ENCODE measurements at places on chromosomes 2 and 18. TPM values are rescaled to one million over a fixed set of nuclear protein-coding genes. Genes with fewer than 3 reads are reported as not detected.
A peak's percentile ranks its signal among the peaks of the same experiment; 100 is the strongest.

DNA sequence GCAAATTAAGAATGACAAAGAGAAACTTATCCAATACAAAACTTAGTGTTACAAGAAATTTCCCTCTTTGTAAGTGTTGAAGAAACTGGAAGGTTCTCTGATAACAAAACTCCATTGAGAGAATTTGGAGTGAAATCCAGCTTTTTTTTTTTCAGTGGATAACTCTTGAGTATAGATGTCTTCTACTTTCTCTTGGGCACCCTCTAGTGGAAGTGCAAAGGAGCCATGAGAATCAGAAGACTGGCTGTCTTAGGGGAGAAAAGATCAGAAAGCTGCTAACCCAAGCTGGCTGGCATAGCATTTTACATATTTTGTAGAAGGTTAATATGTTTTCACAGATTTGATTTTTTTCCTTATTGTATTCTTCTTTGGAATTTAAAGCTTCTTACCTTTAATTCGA, 138.8 kb upstream of the SATB2 start:
- H3K27ac ChIP-seq: no peak overlapping the region
- H3K36me3 ChIP-seq: no peaks in the 10 kb centered on the region
- H3K4me1 ChIP-seq: no peaks in the 10 kb centered on the region
- H3K4me3 ChIP-seq: no peak overlapping the region

Gene AKAIN1
- total RNA-seq: 0.18 TPM

Gene GALNT5
- total RNA-seq: 9.6 TPM

DNA sequence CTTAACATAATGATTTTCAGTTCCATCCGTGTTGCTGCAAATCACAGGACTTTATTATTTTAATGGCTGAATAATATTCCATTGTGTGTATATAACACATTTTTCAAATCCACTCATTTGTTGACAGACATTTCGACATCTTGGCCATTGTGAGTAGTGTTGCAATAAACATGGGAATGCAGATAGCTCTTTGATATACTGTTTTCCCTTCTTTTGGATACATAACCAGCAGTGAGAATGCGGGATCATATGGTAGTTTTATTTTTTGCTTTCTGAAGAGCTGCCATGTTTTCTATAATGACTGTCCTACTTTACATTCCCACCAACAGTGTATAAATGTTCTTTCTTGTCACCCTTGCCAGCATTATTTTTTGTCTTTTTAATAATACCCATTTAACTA, 420.3 kb upstream of the CHAC2 start:
- H3K27ac ChIP-seq: no peak overlapping the region
- no peaks in the 10 kb centered on the region for H3K4me1 ChIP-seq
- no peak overlapping the region for H3K4me3 ChIP-seq
- H3K36me3 ChIP-seq: no peaks in the 10 kb centered on the region
- no peaks in the 10 kb centered on the region for H3K27me3 ChIP-seq

DNA sequence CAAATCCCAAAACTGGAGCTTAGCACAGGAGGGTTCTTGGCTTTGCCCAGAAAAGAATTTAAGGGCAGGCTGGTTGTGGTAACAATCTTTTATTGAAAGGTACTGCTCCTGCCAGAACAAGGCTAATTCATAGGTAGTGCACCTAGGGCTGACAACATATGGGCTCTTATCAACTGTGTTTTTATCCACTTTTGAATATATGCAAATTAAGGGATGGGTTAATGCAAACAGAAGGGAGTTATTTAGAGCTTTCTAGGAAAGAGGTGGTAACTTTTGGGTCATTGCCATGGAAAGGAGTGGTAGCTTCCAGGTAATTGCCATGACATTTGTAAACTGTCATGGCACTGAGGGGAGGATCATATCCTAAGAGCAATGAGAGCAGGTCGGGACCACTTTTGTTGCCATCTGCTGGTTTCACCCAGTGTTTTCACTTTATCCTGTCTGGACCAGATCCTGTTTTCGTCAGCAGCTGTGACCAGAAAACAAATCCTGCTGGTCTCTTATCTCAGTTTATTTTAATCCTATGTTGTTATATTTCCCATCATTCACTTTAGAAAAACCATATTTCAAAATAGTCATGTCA, 981 bp downstream of the C2orf66 start:
- H3K27me3 ChIP-seq: no peaks in the 10 kb centered on the region
- no peak overlapping the region for H3K27ac ChIP-seq
- H3K4me3 ChIP-seq: no peak overlapping the region
- no peaks in the 10 kb centered on the region for H3K4me1 ChIP-seq
- no peaks in the 10 kb centered on the region for H3K36me3 ChIP-seq
- DNase-seq: no peak

DNA sequence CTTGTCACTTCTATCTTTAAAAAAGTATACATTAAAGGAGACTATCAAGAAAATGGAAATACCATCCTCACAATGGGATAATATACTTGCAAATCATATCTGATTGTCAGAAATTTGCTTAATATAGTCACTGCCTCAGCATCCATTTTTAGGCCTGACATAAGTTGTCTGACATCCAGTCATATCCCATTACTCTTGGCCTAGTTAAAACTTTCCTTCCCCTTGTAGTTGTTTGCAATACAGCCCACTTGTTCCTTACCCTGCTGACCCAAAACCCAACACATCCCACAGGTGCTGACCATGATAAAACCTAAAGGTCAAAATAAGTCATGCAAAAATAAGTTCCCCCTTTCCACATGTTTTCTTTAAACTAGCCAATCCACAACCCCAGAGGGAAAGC, 3.6 kb upstream of the ARHGEF33 start:
- no peaks in the 10 kb centered on the region for H3K36me3 ChIP-seq
- no peaks in the 10 kb centered on the region for H3K4me1 ChIP-seq
- DNase-seq: peak; percentile 2

All from muscle of leg (tissue), 16 donors.